Activated naive CD4-positive, alpha-beta T cell treated with anti-CD3 and anti-CD28 coated beads for 36 hours (primary cell): ENCODE measurements at places on chromosomes 2 and 18. TPM values are rescaled to one million over a fixed set of nuclear protein-coding genes. Genes with fewer than 3 reads are reported as not detected.

SERPINB13 gene
- not detected for total RNA-seq

ACMSD gene
- total RNA-seq: not detected

NDC80 gene
- 96.8 TPM for total RNA-seq

DUSP19 gene
- 5.0 TPM for total RNA-seq

ZSWIM2 gene
- not detected for total RNA-seq

SNRNP27 gene
- 64.6 TPM for total RNA-seq

PID1 gene
- not detected for total RNA-seq

GKN2 gene
- not detected for total RNA-seq

GLB1L gene
- total RNA-seq: 2.1 TPM

ALPG gene
- not detected for total RNA-seq

CYRIA gene
- total RNA-seq: 1.2 TPM

GRCh38 chr2:235085476-235085875, 133.7 kb downstream of the SH3BP4 start:
- no peak for DNase-seq

DNA sequence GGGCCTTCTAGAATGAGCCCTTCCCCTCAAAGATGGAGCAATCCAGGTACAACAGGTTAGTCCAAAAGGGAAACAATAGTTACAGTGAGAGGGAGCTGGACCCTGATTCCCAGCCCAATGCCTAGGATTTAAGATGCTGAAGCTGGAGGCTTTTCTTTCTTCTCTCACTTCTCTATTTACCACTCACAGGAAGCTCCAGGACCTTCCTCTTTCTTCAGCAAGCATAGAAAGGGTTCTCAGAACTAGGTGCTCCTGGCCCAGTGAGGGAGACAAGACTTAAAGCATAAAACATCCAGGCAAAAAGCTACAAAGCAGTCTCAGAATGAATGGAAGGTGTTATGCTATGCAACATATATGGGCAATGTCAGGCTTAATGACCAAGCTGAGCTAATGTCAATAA, 279.0 kb downstream of the SRBD1 start:
- no peak for DNase-seq

GRCh38 chr2:205644018-205644417, 38.3 kb upstream of the NRP2 start:
- no peak for DNase-seq

DNA sequence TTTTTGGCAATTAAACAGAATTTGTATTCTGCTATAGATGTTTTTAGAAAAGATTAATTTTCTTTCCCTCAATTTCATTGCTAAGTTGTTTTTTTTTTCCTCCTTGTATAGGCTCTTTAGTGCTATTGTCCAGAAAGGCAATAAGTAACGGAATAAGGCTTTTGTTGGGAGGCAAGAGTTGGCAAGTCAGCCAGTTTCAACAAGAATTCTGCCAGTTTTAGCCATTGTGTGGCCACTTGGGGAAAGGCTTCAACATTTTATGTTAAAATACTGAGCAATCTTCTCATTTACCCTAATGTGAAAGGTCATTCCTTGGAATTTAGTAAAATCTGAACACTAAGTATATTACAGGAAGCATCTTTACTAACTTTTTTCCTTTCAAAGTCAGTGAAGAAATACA, 9.6 kb downstream of the CALCRL start:
- DNase-seq: no peak

- peak; percentile 65 for DNase-seq
Observed at GRCh38 chr2:113136828-113137775, 9.7 kb downstream of the IL1RN start.

DNA sequence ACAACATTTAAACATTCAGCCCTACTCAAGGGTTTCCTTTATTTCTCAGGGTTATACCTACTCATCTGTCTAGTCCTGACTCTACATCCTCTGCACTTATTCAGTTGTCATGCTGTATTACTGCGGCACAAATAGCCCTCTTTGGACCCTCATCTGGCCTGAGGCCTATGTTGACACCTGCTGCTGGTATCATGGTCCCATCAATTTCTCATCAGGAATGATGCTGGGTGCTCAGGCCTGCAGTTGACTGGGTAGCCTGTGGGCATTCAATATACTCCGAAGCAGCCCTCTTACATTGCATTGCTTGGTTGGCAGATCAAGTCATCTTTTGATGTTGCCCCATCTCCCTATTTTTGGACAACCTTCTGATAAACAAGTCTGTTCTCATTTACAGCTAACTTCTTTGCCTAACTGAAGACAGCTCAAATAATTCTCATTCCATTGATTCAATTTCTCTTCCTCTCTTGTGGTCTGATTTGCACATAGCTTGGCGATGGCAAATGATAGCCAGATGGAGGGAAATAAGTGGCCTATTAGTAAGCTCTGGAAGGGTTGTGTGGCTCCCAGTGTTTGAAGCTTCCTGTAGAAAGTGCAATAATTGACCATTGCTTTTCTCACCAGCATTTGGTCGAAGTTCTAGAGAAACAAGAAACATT, 19.1 kb upstream of the MC4R start:
- DNase-seq: no peak

GRCh38 chr2:167862782-167863181, 384.6 kb downstream of the STK39 start:
- DNase-seq: peak; percentile 30

GRCh38 chr18:34219651-34220050, 5.1 kb downstream of the NOL4 start:
- no peak for DNase-seq

- DNase-seq: no peak
Observed at GRCh38 chr2:55965966-55966365, 42.4 kb upstream of the EFEMP1 start.

GRCh38 chr2:138061961-138062360, 97.7 kb downstream of the HNMT start:
- no peak for DNase-seq

DNA sequence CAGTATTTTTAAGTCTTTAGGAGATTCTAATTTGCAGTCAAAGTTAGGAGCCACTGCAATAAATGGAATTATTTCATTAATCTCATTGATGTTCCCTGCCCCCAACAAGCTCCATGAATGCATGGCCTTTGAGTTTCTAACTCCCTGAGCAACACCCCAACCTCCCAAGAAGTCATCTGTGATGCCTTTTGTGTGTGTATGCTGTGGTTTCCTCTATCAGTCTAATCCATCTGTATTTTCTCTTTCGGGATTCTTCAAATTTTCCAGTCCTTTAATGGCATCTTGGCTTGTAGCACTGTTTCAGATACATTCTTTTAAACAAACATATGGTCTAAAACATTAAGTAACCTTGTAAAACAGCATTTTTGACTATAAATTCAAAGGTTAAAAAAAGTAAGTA, 16.8 kb downstream of the SERPINB10 start:
- no peak for DNase-seq

DNA sequence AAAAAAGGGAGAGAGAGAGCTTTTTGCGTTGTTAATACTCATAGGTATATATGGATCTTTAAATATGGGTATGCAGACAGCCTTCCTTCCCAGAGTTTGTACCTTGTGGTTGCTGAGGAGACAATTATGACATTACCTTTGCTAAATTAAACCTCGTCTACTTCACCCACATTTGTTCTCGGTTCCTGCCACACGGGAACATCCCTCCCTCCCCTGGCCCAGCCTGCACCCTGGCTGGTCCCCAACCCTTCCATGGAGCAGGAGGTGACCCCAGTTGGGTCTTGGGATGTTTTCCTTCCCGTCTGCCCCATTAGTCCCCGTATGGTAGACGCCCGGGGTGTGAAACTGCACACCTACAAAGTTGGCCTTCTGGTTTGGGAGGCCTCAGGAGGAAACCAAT, 105.3 kb upstream of the FZD7 start:
- DNase-seq: no peak
